Gastroesophageal sphincter (tissue), 4 donors: ENCODE measurements at places on chromosomes 7 and 10.

GRCh38 chr10:86269332-86269731 is 97.3 kb downstream of the GRID1 start:
- ATAC-seq, result no peak

DNA sequence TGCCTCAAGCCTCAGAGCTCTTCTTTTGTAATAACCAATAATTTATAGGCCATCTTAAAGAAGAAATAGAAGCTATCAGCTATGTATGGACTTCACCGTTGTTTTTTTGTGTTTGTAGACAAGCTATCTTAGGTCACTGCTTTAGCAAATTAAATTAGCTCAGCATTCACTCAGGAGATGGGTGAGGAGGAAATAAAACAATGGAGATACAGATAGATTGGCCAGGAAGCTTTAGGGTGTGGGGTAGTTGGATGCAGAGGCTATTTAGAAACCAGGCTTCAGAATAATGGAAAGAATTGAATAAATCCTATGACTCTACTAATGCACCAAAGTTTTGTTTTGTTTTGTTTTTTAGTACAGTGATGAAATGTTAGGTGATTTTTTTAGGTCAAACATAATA is 66.1 kb downstream of the MDFIC start:
- ATAC-seq, result no peak

DNA sequence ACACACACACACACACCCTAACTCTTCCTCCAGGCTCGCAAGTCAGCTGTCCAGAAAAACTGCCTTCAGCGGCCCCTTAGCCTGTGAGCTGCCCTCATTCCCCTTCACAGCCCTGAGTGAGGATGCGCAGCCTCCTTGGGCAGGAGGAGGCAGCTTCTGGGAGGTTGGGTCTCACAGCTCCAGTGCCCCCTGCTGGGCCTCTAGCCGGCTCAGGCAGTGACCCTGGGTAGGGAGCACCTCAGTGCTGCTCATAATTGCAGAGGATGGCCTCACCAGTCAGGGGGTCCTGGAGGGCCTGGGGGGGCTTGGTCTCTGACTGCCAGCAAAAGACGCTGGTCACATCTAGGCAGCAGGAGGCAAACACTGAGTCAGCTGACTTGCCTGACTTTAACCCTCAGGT is 43.7 kb downstream of the ZNF273 start:
- peak; percentile 25 for ATAC-seq

DNA sequence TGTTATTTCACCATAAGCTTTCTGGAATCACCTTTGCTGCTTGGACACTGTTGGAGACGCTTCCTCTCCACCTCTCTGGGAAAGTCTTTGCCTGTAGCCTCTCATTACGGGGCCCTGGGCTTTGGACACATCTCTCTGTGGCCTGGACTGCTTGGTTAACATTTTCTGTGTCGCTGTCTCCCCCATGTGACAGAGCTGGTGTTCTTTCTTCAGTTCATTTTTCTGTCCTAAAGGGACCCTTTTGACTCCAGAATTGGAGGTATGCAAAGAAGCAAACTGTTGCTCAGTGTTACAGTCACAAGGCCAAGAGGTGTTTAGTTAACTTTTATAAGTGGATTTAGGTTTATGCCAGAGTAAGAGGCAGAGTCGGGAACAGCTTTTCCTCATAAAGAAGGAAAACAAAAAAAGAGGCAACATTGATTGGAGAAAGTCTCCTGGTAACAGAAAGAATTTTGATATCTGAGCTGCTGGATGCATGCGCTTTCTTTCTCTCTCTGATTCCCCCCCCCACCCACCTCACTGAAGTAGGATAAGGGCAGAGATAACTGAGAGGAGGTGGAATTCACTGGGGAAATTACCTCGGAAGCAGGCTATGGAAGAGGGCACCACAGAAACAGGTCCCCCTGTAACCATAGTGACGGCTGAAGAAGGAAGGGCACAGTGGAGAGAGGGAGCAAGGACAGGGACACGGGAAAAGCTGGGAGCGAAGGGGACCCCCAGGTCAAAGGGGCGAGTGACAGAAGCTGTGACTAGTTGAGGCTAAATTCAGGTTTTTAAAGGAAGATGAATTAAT is 57.8 kb downstream of the LGI1 start:
- ATAC-seq, result no peak
